Astrocyte of the spinal cord (primary cell): ENCODE measurements at places on chromosomes 5 and 9.

DNA sequence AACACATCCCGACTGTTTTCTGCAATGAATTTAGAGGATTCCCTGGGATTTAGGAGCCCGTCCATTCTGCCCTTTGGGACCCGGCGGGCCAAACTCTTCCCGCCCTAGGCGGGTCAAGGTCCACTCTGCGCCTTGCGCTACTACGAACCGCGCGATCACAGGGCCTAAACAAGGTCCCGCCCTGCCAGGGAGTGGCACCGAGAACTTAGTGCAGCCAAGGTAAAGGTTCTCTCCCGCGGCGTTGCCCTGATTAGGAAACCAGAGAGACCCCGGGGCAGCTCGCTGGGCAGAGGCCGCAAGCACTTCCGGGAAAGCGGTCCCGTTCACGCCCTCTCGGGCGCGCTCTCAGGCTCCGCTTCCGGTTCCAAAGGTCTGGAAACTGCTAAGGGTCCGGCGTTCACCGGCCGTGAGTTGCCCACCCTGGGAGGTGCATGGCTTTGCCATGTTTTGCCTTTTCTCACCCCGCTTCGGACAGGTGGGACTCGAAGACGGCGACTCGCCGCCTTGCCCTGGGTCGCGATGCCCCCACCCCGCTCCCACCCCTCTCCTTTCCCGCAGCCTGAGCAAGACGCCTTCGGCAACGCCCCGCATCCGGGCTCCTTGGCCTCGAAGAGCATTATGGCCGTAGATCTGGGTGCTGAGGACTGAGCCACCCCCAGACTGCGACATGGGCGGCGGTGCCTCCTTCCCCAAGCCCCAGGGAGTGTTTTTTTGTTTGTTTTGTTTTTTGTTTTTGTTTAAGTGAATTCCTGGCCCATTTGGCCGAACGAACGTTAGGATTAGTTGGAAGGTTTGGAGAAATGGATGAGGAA, 23.4 kb downstream of the HNRNPK start:
- DNase-seq: peak; percentile 55

GRCh38 chr9:91775011-91775707, 174.9 kb downstream of the ROR2 start:
- DNase-seq: peak; percentile 47

- peak; percentile 89 for DNase-seq
These were observed 14.6 kb downstream of the NREP start for GRCh38 chr5:111742177-111742994.

DNA sequence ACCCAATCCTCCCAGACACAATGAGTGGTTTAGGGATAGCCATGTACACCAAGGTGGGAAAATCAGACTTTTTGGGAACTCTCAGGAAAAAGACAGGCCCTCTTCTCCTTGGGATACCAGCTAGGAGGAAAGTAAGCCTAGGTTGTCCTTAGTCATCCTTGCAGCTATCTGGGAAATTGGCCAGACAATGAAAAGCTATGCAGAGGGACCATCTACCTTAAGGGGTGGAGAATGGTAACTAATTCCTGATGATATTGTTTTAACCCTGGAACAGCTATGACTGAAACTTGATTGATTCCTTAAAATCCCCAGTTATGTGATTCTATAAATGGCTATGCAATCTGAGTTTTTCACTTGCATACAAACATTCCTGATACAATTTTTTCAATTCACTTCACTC, 88.9 kb upstream of the BNC2 start:
- peak; percentile 22 for DNase-seq

GRCh38 chr9:79687131-79687447, 115.3 kb downstream of the TLE4 start:
- DNase-seq: peak; percentile 42

DNA sequence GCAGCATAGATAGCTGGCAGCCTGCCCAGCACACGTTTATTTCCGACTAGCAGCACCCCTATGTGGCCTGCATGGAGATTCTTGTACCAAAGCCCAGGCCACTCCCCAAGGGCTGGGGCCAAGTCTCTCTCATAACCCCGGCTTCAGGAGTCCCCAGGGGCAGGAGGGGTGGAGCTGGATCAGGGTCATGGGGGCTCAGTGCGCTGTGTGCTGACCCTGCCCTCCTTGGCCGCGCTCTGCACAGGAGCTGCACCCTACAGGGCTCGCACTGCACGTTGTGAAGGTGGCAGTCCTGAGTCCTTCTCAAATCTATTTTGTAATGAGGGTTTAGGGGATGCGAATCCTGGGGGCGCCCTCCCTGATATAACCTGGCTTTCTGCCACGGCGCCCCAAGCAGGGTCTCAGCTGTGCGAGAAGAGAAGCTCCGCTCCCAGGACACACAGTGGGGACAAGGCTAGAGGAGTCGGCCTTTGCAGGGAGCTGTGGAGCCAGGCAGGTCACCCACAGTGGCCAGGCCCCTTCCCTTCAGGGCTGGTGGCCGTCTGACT, 28.6 kb downstream of the NKD2 start:
- no peak for DNase-seq
